ENCODE measurements at places on chromosomes 4 and X.

DNA sequence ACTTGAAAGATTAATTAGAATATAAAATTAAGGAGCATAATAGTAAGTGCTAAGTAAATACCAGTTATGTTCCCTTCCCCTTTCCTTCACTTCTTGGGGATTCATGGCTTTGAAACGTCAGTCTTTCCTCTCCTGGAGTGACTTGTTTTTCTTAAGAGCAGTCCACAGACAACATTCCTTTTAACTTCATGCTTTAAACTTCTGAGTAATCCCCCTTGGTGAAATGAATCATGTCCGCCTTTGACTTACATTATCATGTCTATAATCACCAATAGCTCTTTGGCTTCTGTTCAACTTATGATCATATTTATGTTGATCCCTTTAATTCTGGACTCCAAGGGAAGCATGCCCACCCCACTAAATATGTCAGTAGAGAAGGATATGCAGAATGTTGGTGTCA lies 1012.1 kb upstream of the SLIT2 start:
- H3K27me3 ChIP-seq = no peaks in the 10 kb centered on the region
- H3K36me3 ChIP-seq = no peaks in the 10 kb centered on the region
- no peaks in the 10 kb centered on the region for H3K4me1 ChIP-seq

- no peak overlapping the region for H3K27ac ChIP-seq
- no peak for DNase-seq
- no peaks in the 10 kb centered on the region for H3K27me3 ChIP-seq
- no peaks in the 10 kb centered on the region for H3K4me1 ChIP-seq
- no peak overlapping the region for H3K4me3 ChIP-seq
- H3K36me3 ChIP-seq = no peaks in the 10 kb centered on the region
Measured at GRCh38 chrX:56107320-56107719, 124.8 kb upstream of the KLF8 start.

GRCh38 chr4:78971326-78971725 lies 32.1 kb upstream of the PAQR3 start:
- H3K4me1 ChIP-seq = no peaks in the 10 kb centered on the region
- no peaks in the 10 kb centered on the region for H3K27me3 ChIP-seq

DNA sequence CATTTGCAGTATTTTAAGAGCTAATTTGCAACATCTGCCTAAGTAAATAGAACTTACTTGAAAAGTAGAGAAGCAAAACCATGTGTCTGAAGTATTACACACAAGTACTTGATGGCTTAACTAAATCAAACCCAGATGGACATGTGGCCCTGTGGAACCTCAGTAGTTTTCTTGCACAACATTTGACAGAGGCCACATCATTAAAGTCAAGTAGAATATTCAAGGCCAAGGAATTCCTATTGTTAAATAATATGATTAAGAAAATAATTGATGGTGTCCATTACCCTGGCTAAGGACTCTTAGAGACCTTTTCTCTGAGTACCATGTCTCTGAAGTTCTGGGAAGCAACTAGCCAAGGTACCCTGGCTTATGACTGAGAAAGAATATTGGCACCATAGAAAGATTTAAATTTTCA lies 135.4 kb upstream of the OTUD4 start:
- H3K27me3 ChIP-seq = no peaks in the 10 kb centered on the region
- H3K4me1 ChIP-seq = no peaks in the 10 kb centered on the region
- no peak overlapping the region for H3K4me3 ChIP-seq
- DNase-seq = no peak
- no peaks in the 10 kb centered on the region for H3K36me3 ChIP-seq
- no peak overlapping the region for H3K27ac ChIP-seq

GRCh38 chr4:138487670-138488069 lies 245.5 kb upstream of the SLC7A11 start:
- no peak for DNase-seq
- no peak overlapping the region for H3K27ac ChIP-seq
- no peaks in the 10 kb centered on the region for H3K27me3 ChIP-seq
- no peak overlapping the region for H3K4me3 ChIP-seq
